Fibroblast of villous mesenchyme (primary cell): ENCODE measurements at places on chromosomes 2 and 18. TPM values are rescaled to one million over a fixed set of nuclear protein-coding genes. Genes with fewer than 3 reads are reported as not detected.

Gene NEURL3
- total RNA-seq, result not detected in 2 replicates

- no peak for DNase-seq
These were observed 146.3 kb downstream of the GCA start for GRCh38 chr2:162490052-162490717.

DNA sequence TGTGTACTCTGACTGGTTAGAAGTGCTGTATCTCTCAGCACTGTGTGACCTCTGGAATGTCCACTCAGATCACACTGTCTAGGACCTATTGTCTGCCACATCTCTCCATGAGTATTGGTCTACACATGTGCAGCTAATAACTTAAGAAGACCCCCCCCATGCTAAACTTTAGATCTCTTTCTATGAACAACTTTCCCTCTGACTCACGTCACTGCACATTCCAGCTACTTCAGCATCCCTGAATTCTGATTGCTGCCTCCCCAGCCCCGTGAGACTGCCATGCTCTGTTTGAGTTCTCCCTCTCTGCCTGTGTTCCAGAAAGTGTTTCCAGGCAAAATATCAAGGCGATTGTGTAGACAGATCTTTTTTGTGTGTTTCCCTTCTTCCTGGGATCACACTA is 41.8 kb downstream of the RAPGEF4 start:
- no peak for DNase-seq

Gene ITGB6
- total RNA-seq, result under 0.01 TPM in 1 of 2 replicates, not detected in the other
